ENCODE measurements at places on chromosomes 12 and 14.

DNA sequence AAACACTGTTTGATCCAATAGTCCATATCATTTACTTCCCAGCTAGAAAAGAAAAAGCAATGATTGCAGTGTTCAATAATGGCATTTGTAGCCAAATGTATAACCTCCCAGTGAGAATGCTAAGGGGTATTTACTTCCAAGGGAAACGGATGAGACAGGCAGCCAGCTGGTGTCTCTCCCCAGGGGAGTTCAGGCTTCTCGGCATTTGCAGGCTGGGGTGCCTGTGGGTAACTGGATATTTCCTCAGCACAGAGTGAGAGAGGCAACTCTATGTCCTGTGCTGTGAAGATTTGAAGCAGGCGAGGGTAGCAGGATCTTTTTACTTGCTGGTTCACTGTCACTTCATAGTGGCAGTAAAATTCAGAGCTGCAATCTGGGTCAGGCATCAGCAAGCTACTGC, 1455.6 kb upstream of the TMEM132C start:
- no peak for DNase-seq

- no peak for DNase-seq
Measured at GRCh38 chr14:92568621-92569479, 55.3 kb downstream of the RIN3 start.

- DNase-seq: no peak
Measured at GRCh38 chr12:95851606-95852005, 7.1 kb upstream of the SNRPF start.

DNA sequence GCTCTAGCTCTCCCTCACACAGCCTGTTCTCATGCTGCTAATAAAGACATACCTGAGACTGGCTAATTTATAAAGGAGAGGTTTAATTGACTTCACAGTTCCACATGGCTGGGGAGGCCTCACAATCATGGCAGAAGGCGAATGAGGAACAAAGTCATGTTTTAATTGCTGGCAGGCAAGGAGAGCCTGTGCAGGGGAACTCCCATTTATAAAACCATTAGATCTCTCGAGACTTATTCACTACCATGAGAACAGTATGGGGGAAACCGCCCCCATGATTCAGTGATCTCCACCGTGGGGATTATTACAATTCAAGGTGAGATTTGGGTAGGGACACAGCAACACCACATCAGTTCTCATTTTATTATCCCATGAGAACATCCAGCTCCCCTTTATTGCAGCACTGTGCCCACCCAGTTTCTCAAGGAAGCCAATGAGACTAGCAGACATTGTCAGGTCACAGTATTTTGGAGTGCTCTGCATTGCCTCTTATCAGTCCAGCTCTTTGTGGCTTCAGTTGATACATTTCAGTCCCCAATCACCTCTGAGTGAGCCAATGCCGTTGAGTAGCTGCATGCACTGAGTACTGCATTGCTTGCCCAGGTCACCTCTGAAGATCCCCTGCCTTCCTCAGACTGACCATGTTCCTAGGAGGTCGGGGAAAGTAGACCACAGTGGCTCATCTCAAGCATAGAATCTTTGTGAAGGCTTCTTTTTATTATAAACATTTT, 131.2 kb downstream of the CRADD start:
- DNase-seq: no peak

DNA sequence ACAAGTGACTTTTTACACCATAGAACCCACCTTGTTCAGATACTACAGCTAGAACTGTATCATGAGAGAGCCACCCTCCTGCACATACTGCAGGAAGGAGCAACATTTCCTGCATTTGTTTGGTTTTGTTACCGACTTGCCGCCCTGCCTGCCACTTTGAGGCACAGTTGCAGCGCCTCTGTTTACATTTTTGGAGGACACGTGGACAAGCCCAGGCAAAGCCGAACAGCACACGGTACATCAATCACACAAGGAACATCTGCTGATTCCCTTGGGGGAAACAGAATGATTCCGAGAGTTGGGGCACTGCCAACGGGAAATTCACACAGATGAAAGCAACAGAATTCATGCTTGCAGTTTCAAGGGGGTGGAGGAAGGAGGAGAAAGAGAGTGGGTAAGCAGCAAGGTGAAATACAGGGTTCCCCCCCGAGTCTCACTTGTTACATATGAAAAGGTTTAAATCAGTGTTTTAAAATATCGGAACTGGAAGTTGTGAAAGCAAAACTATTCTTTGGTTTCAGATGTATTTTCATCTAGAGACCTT, 110.7 kb downstream of the BTG1 start:
- peak; percentile 23 for DNase-seq

DNA sequence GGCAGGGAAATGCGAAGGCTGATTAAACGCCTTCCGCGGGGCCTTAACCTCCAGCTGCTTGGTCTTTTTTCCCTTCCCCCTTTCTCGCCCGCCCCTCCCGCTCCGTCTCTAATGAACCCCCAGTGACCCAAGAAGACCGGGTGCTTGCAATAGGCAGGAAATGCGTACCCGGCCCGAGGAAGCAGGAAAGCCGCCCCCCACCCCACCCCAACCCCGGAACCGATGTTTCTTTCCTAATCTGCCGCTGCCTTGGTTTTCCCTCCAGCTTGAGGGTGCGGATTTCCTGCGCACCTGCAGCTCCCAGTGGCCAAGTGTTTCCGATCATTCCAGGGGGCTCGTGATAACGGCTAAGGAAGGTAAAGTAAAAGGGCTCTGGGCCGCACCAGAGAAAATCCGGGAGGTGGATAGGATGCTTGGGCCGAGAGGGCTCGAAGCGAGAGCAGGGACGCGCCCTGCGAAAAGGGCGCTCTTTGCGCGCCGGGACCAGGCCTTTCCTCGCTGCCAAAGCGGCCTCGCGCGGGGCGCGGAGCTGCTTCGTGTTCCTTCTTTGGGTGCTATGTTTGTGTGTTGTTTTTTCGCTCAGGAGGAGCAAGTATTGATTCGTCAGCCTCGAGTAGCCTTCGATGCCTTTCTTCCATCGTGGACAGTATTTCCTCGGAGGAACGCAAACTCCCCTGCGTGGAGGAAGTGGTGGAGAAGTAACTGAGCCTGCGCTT, 983 bp downstream of the MYF6 start:
- no peak for DNase-seq

GRCh38 chr12:71060426-71060825, 97.4 kb downstream of the TSPAN8 start:
- no peak for DNase-seq

GRCh38 chr12:122860040-122860853, 25.0 kb downstream of the HIP1R start:
- peak; percentile 61 for DNase-seq

- no peak for DNase-seq
Measured at GRCh38 chr12:19572920-19573558, 133.7 kb downstream of the AEBP2 start.

- DNase-seq: no peak
Measured at GRCh38 chr12:120670667-120671066, 16.3 kb upstream of the MLEC start.

DNA sequence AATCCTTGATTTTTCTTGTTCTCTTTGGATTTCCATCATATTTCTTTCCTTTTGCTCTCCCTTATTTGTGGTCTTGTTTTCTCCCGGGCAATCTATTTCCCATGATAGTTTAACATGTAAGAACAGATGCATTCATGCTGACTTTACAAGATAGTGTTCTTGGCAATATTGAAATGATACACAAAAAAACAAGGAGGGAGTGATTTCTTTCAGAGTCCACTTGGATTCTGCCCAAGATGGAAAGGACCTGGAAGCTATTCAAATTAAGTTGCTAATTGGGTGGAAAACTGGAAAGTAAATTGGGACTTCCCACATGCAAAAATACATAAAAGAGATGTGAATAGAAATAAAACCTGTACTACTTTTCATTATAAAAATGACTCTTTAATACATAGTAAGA, 14.4 kb upstream of the YARS2 start:
- no peak for DNase-seq

DNA sequence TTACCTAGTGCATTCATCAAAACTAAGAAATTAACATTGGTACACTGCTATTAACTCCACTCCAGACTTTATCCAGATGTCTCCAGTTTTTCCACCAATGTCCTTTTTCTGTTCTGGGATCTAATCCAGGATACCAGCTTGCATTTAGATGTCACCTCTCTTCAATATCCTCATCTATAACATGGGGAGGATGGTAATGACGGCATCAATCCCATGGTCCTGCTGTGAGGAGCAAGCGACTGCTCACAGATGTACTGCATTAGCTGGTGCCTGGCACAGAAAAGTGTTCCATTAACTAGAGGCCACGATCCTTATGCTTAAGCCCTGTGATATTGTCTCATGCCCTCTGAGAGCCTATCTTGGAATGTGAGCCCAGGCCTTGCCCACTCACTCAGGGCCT, 53.8 kb downstream of the CALM1 start:
- no peak for DNase-seq

GRCh38 chr14:105864651-105865265, 338.4 kb downstream of the TMEM121 start:
- no peak for DNase-seq

GRCh38 chr14:95830386-95830785, 46.2 kb upstream of the TUNAR start:
- no peak for DNase-seq

GRCh38 chr12:52473768-52474167, at the start of gene KRT6C:
Gene KRT6C, minus strand, starts transcription at chr12:52473805. Its CDS starts 68 bp downstream, at chr12:52473737.
- DNase-seq: no peak

DNA sequence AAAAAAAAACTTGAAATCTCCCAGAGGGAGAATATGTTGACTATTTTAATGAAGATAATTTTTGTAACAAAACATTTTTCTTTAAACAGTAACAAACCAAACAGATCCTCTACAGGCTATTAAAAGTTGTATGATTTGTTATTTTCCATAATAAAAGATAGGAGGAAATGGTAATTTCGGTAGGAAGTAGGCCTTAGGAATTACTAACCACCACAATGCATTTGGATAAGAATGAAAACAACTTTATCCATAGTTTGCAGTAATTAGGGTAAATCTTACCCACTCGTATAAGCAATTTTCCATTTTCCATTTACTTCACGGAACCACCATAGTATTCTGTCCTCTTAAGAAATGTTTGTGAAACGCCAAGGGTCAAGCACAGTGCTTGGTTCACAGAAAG, 6.0 kb downstream of the USP44 start:
- DNase-seq: no peak

- DNase-seq: no peak
Measured at GRCh38 chr12:98656289-98657101, 11.4 kb downstream of the APAF1 start.

- no peak for DNase-seq
Measured at GRCh38 chr14:93464271-93464670, 33.5 kb downstream of the UNC79 start.

DNA sequence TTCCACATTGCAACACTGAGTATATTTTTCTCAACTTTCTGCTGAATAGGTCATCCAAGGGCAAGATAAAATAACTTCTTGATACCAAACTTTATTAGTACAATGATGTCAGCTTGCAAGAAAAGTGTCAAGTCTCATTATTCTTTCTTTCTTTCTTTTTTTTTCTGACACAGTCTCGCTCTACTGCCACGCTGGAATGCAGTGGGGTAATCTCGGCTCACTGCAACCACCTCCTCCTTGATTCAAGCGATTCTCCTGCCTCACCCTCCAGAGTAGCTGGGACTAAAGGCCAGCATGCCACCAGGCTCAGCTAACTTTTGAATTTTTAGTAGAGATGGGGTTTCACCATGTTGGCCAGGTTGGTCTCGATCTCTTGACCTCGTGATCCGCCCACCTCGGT, 523.4 kb downstream of the FSCB start:
- DNase-seq: no peak

DNA sequence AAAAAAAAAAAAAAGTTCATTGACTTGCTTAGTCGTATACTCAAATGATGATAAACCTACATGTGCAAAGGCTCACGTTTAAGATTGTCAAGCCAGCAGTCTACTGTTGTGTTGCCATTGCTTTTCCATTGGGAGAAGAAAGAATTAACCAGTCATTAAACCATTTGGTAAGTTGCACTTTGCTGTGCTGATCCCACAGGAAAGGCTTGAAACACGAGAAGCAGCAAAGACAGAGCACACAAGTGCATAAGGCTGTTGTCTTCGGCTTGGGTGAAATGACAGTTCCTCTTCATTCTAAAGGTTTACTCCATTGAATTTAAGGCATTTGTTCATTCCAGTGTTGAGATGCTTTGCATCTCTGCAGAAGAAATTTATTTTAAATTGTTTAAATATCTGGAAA, 50.1 kb downstream of the ZC3H14 start:
- no peak for DNase-seq

- DNase-seq: no peak
Measured at GRCh38 chr14:66824251-66824650, 316.3 kb downstream of the GPHN start.

DNA sequence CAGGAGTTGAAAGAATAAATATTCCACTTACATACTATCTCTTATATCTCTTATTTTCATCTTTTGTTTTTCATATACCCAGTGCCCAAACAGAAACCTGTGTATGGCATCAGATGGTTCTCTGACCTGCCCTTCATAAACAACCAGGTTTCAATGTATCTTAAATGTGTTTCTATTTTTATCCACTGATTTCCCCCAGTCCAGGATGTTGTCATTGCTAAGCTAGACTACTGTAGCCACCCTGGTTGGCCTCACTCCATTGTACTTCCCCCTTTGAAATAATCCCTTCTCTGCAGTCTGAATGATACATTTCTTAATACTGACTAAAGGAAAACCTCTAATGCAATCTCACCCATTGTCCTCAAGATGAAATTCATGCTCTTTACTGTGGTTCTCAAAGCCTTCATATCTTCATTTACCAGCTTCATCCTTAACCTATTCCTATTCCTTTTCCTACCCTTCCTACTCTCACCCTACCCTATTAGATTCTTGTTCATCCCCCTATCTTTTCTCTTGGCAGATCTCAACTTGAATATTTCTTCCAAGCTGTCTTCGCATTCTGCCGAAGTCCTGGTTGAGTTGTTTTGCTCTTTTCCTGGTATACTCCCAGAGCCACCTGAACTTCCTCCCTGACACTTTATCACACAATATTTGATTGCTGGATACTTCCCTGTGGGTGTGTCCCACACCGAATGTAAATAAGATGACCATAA, 312.4 kb downstream of the FOXG1 start:
- DNase-seq: no peak

DNA sequence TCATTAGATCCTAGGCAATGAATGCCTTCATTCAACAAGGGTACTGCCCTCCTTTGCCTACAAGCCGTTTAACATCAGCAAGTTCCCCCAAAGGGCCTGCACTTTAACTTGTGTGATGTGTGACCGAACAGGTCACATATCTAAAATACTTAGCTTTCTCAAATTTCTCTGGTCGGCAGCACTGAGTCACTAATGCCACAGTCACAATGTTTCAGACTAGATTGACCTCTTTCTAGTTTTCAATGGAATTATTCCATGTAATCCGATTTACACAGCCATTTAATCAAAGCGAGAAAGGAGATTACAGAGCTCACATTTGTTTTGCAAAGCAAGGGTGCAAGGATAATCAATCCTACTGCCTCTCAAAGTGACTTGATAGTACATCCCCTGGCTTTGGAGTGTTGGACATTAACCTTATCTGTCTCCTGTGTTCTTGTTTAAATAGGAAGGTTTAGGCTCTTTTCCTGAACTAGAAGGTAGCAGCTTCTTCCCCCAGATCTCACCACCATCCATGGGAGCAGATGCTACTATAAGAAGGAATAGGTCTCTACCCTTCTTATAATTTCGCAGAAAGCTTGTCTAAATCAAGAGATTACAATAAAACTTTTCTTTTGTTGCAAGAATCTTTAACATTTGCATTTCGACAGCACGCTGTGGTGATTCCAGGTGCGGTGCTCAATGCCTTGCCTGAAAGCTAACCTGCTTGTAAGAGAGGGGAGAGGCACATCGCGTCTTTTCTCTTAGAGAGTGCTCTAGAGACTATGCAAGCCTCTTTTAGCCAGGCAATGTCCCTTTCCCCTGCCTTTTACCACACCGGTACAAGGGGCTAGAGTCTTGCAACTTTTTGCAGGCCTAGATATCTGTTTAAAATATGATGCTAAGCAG, 1.8 kb downstream of the KITLG start:
- no peak for DNase-seq

GRCh38 chr14:104898870-104899510, 25.7 kb upstream of the PLD4 start:
- no peak for DNase-seq
